ENCODE measurements at places on chromosomes 7 and 10.
A peak's percentile ranks its signal among the peaks of the same experiment; 100 is the strongest.

GRCh38 chr10:11170574-11170973 lies 152.9 kb downstream of the CELF2 start:
- no peak for DNase-seq

- DNase-seq, result no peak
Observed at GRCh38 chr10:73850863-73851461, 23.4 kb downstream of the CAMK2G start.

DNA sequence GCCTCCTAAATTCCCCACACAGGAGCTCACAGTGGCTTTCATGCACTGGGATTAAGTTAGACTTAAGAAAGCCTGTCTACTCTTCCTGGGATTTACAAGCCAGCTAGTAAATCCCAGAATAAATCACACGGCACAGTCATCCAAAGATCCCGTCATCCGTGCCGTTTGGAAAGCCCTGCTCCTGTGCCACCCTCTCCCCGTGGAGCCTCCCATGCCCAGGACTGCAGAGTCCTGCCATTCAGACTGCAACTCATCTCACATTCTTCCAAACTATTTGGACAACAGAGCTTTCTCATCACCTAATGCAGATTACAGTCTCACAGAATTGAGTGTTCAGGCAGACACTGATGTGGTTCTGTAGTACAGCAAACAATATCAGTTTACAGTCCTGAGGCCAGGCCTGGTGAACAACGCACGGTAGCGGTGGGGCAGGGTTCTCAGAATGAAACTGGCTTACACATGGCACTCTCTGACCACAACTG lies 166.5 kb downstream of the EGFR start:
- no peak for DNase-seq

GRCh38 chr7:66558201-66558641 lies 70.5 kb upstream of the KCTD7 start:
- no peak for DNase-seq

- DNase-seq, result no peak
Observed at GRCh38 chr10:124522131-124522932, 60.7 kb downstream of the LHPP start.

- no peak for DNase-seq
Observed at GRCh38 chr7:133923974-133924373, 203.2 kb upstream of the LRGUK start.

- DNase-seq, result no peak
Observed at GRCh38 chr7:58086461-58086860, 636.5 kb downstream of the ZNF716 start.

GRCh38 chr10:87093632-87094372 lies 841 bp downstream of the GLUD1 start:
- DNase-seq, result peak; percentile 23

DNA sequence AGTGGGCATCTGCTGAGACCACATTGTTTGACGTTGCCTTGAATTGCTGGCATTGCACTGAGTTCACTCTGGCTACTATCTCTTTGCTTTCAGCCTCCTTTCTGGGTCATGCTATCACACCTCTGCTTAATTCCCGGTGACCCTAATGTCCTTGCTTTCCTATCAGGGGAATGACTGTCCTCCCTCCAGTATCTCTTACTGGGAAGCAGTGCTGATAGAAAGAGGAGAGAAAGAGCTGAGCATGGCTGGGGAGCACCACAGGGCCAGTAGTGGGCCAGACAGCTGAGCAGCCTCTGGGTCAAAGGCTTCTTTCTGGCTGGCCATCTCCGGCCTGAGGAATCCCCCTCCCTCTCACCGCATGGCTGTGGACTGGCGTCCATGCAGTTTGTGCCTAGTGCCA lies 428.7 kb downstream of the INHBA start:
- no peak for DNase-seq

- no peak for DNase-seq
Observed at GRCh38 chr7:140489026-140489359, 9.7 kb upstream of the MKRN1 start.

- no peak for DNase-seq
Observed at GRCh38 chr10:68787813-68788212, 39.5 kb upstream of the STOX1 start.

- DNase-seq, result no peak
Observed at GRCh38 chr10:103197174-103197573, 4.1 kb upstream of the NT5C2 start.

GRCh38 chr7:81005254-81005653 lies 86.4 kb upstream of the SEMA3C start:
- no peak for DNase-seq

DNA sequence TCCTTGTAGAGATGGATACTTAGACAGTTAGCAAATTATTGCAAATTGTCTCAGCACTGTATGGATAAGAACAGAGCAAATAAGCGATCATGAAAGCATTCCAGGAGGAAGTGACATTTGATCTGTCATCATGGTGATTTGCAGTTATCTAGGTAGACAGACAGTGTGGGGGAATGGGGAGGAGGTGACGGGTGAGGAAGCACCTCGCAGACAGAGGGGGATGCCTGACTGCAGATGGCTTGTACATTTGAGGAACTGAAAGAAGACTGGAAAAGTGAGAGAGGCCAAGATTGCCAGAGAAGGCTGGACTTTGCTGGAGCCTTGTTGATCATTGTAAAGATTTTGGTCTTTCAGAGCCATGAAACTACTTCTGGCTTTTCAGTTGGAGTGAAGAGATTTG lies 318.2 kb upstream of the CELF2 start:
- peak; percentile 0 for DNase-seq

DNA sequence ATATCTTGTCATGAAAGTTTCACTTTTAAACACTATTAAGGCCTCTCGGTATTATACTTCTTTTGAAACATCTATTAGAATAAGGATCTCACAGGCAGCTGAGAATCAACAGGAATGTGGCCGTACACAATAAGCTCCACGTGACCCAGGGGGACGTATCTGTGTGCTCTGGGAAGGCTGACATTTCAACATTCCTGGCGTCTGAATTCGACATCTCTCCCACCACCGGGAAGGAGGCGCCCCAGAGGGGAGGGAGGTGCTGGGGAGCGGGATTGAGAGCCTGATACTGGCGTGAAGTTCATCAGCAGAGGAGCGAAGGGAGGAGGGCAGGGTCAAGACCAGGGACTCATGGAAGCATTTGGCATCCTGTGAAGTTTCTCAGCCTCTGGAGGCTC lies 401.3 kb downstream of the DNAJB6 start:
- no peak for DNase-seq

DNA sequence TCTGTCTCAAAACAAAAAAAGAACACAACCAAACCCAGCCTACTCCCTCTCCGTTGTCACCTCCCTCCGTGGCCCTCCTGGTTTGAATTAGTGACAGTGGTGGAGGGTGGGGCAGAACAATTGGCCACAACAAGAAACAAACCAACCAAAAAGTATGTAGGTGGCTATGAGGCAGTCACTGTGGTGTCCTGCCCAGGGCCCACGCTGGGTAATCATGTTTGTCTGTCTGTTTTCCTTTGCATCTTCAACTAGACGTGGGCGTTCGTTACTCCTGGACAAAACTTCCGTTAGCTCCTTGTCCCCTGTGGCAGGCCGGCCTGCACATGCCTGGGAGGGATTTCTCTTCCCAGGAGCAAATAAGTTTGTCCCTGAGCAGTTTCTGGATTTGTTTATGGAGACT lies 78.4 kb downstream of the XRCC2 start:
- no peak for DNase-seq

- peak; percentile 51 for DNase-seq
Observed at GRCh38 chr10:34960983-34961382, 129.2 kb downstream of the CUL2 start.

DNA sequence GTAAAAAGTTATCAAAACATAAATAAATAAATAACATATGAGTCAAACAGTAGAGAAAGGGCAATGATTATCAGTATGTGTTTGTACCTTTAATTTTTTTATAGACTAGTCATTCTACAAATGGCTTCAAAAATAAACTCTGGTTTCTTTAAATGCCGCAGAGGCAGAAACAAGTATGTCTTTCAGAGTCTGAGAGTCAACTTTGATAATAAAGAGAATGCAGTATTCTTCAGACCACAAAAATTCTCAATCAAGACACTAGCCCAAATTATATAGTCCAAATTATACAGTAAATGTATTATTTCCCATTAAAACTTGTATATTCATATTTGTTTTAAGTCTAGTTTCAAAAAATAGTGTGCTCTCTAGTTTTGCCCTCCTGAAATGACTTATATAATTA lies 1142.3 kb downstream of the NXPH1 start:
- no peak for DNase-seq

- no peak for DNase-seq
Observed at GRCh38 chr7:69619635-69620034, 21.4 kb downstream of the AUTS2 start.

DNA sequence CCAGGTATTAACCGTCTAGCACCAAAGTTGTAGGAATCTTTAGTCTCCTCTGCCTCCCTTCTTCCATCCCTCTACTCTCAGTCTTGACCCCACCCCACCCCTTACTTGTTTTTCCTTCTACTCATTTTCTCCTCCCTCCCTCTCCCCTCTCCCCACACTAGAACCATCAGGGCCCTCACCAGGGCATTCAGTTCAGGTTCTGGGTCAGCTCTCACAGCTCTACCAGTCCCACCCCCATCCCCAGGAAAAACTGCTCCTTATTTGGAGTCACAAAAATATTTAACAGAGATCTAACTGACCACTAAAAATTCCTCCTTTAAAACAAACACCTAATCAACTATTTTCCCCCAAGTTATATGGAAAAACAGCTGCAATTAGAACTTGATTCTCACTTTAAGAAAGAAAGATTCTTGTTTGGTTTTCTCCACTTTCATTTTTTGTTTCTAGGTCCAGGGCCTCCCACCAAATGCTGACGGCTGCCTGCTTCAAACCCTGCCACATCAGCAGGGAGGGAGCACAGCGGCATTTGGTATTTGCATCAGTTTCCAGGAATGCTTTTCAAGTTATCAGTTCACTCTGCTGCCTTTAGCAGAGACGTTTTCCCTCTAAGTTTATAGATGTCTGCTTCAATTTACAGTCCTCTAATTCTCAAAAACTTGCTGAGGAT lies 2.8 kb upstream of the COL1A2 start:
- DNase-seq, result no peak

DNA sequence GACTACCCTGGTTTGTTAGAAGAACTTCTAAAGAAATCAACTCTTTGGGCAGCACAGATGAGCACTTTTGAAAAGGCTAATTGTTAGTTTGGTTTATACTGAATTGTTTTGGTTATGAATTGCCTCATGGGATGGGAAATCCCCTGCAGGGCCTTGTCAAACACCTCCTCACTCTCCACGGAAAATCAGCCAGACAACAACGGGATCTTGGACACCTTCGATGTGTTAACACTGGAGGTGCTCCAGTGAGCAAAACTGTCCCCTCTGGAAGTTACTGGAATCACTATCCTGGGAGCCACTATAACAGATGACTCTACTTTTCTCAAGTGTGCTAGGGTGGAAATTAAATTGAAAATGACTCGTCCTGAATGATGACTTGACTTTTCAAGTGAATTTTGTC lies 38.7 kb downstream of the CDK6 start:
- peak; percentile 18 for DNase-seq

- DNase-seq, result peak; percentile 23
Observed at GRCh38 chr7:101717628-101718357, 88.7 kb upstream of the MYL10 start.

GRCh38 chr7:119028736-119029135 lies 804.2 kb downstream of the ANKRD7 start:
- DNase-seq, result no peak

DNA sequence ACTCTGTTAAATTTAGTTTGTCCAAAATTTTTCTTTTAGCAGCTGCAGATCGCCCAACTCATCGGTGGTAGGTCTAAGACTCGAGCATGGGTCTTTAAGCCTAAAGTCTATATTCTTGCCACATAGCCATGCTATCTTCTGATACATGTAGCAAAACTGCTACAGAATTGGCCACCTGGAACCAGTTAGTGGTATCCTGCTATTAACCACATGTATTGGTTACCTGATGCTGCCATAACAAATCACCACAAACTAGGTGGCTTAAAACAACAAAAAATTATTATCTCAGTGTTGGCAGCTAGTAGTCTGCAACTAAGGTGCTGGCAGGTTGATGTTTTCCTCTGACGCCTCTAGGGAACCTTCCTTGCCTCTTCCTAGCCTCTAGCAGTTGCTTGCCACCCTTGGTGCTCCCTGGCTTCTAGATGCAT lies 96.7 kb upstream of the PIK3CG start:
- no peak for DNase-seq

- DNase-seq, result no peak
Observed at GRCh38 chr7:129804890-129805719, 147.7 kb downstream of the UBE2H start.

DNA sequence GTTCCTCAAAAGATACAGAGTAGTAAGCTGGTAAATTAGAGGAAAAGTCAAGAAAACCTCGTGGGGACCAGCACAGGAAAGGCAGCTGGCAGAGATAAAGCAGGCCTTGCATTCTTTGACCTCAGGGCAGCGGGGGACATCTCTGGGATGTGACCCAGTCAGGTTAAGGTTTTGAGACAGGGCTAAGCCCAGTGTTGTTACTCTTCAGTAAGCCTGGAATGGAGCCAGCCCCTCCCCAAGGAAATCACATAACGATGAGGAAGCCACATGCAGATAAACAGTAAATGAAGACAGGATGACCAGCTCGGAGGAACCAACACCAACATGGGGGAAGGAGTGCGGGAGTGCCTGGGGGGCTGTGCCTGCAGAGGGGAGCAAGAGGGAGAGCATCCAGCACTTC lies 99.6 kb downstream of the JAZF1 start:
- DNase-seq, result no peak

DNA sequence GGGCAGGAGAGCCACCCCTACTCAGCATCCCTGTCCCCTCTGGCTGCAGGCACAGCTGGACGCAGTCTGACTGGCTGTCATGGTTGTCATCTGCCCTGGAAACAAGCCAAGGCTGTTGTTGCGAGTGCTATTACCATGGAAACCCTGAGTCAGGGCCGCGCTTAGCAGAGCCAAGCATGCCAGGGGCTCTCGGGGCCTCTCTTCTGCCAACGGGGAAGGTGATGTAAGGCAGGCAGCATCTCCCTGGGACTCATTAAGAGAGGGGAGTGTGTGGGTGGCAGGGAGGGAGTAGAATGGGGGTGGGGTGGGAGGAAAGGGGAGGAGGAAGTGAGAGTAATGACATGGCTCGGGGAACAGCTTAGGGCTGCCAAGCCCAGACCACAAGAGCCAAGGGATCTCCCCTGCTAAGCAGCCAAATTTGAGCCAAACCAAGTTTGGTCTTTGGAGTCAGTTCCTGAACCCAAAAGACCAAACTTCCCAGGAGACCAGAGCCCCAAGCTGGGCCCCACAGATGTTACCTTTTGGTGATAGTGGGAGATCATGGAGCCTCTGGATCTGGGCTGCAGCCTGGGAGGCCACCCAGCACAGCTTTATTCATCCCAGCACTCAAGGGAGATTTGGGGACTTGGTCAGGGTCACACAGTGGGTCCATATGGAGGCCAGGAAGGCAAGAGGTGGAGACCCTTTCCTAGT lies 67.6 kb downstream of the TMEM130 start:
- peak; percentile 95 for DNase-seq

- peak; percentile 82 for DNase-seq
Observed at GRCh38 chr7:25619963-25620799, 391.9 kb upstream of the NPVF start.

- DNase-seq, result peak; percentile 15
Observed at GRCh38 chr7:50418526-50419290, 31.4 kb downstream of the FIGNL1 start.

All from NCI-H524 (cell line).